ENCODE measurements at places on chromosomes 6 and 20.

GRCh38 chr6:143695130-143695968, 17.6 kb downstream of the PHACTR2 start:
- no peak for DNase-seq

GRCh38 chr20:34334654-34335407, 28.2 kb upstream of the ITCH start:
- no peak for DNase-seq

DNA sequence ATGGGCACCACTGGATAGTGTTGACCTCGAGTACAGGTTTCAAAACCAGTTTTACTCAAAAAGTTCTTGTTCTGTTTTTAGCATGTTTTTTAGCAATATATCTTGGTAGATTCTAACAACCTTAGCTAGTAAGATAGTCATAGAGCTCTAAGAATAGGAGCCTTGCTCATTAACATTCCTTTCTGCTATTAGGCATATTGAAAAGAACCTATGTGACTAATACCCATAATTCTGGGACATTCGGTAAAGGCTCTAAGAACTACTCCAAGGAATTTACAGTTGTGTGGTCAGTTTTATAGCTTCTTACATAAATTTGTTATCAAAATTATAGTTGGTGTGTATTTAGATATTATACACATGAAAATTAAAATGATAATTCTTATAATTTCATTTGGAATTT, 11.6 kb downstream of the SLC9A8 start:
- DNase-seq: no peak

GRCh38 chr6:158751224-158751623, 67.9 kb downstream of the EZR start:
- DNase-seq: no peak

DNA sequence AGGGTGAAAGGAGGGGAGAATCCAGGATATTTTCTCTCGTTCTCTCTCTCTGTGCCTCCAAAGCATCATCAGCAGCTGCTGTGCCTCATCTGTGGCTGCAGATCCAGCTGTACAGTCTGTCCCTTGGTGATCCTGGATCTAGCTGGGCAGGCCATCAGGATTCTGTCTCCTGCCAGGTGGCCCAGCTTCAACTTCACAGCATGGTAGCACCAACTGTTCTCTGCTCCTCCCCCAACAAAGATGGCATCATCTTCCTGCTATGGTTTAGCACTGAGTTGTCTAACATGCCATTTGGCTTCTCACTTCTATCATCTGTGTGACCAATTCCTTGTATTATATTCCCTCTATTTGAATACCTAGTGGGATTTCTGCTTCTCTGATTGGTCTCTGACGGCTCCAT, 28.6 kb upstream of the ARFGEF2 start:
- no peak for DNase-seq

GRCh38 chr6:111269401-111269970, 182.2 kb downstream of the SLC16A10 start:
- DNase-seq: no peak

- DNase-seq: peak; percentile 1
These were observed 168.0 kb downstream of the HDGFL1 start for GRCh38 chr6:22737331-22737730.

DNA sequence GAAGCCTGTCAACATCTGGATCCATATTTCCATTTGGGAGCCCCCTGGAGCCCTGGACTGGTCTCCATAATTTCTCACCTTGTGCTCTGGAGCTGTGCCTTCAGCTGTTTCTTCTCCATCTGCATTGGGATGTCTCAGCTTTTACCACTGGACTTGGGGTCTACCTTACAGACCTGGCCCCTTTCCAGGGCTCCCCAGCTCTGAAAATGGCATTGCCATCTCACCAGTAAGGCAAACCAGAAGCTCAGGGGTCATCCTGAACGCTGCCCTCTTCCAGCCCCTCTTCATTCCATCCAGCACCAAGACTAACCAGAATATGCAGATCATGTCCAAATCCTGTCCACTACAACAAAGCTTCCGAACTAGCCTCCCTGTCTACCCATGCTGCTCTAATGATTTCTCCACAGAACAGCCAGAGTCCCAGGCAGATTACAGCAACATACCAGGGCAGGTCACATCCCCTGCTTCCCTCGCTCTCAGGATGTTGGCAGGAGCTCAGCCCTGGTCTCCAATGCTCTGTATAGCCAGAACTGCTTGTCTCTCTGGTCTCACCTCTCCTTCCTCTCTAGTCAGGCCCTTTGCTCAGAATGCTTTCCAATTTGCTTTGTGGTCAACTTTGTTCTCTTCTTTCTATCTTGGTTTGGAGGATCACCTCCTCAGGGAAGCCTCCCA, 17.7 kb upstream of the NNAT start:
- no peak for DNase-seq

DNA sequence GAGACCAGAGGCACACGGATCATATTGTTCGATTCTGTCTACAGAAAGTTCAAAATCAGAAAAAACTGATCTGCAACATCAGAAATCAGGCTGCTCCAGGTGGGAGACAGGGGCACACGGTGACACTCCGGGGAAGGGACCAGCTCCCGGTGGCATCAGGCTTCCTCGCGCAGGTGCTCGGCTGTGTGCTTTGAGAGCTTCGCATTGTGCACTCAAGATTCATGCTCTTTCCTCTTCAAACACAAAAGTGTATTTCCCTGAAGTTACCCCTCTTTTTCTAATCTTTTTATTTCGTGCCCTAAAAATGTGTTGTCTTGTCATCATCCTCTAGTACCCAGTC, 108.1 kb downstream of the DLL1 start:
- no peak for DNase-seq

DNA sequence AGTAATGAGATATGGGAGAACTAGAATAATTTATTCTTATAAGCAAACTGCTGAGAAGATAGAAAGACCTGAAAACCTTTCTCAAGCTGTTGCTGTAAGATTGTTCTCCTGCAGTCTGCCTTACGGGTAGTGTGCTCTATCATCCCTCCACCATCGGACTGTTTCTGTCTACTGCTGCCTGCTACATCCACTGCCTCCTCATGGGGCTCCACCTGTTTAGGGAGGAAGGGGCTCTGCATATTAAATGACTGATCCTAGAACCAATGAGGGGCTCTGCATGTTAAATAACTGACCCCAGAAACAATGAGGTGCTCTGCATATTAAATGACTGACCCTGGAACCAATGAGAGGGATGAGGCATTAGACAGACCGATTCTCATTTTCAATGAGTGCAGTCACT, 654.6 kb downstream of the KIF16B start:
- DNase-seq: no peak

GRCh38 chr6:156897907-156898531, 120.8 kb downstream of the ARID1B start:
- DNase-seq: no peak

- DNase-seq: no peak
These were observed 35.1 kb upstream of the KCNG1 start for GRCh38 chr20:51058017-51058416.

- no peak for DNase-seq
These were observed 91.3 kb downstream of the AKAP7 start for GRCh38 chr6:131226459-131227157.

GRCh38 chr6:168025831-168026710, 28.6 kb downstream of the KIF25 start:
- no peak for DNase-seq

DNA sequence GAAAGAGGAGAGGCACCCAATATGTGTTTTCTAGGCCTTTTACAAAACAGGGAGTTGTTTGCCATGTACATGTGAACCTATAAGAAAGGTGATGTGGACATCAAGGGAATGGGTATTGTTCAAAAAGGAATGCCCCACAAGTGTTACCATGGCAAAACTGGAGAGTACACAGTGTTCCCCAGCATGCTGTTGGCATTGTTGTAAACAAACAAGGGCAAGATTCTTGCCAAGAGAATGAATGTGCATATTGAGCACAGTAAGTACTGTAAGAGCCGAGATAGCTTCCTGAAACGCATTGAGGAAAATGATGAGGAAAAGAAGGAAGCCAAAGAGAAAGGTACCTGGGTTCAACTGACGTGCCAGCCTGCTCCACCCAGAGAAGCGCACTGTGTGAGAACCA, 13.1 kb downstream of the QRSL1 start:
- DNase-seq: no peak

DNA sequence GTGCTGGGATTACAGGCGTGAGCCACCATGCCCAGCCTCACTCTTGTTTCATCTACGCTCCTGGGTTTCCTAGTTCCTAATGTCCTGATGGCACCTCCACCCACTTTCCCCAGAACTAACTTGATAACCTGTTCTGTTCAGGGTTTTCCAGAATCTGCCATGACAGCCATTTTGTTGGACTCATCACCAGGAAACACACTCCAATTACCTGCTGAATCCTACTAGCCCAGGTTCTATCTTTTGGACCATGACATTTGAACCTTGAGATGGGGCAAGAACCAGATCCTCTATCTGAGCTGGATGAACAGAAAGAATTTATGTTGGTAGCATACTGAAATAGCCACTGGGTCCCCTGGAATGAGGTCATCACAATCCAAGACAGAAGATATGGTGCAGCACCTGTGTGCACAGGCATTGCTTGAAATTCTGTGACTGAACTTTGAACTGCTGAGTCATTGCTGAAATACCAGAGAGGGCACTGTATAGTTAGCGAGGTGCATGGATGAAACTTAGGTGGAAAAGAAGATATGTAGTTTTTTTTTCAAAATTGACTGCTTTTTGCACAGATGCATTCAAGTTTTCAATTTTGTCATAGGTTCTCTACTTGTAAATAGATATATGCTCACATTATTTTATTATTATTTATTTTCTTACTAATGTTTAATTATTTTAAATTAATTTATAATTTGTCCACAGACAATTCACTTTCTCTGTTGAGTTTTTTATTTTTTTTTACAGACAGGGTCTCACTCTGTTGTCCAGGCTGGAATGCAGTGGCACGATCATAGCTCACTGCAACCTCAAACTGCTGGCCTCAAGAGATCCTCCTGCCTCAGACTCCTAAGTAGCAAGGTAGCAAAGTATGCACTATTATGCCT, 42.8 kb upstream of the TASP1 start:
- DNase-seq: no peak

- no peak for DNase-seq
These were observed 279.6 kb downstream of the ADGB start for GRCh38 chr6:146878168-146878951.

DNA sequence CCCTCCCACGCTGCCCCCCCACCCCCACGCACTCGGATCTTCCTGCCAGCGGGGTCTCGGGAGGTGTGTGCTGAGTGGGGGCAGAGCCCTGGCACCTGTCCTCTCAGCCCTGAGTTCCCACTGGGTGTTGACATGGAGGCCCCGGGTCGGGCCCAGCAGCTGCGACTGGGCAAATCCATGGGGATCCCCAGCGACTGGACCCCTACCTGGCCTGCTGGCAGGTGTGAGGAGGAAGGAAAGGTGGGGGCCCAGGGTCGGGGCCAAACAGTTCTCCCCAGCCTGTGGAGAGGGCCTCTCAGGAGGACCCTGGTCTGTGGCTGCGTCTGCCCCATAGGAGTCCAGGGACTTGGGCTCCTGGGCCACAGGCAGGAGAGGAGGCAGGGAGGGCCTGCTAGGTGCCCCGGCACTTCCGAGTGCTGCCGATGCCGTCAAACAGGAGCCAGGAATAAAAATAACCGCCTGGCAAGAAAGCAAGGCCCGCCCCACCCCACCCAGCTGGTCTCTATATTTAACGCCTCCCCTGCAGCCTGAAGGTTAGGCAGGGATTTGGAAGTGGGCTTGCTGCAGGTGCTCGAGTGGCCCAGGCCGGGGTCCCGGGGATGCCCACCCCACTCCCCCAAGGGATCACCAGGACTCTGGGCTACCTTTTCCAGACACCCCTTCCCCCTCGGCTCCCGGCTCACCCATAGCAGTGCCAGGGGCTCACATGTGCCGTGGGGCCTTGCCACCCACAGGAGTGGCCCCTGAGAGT, 1.4 kb upstream of the EEF1A2 start:
- DNase-seq: no peak

- DNase-seq: no peak
These were observed 42.3 kb downstream of the QRSL1 start for GRCh38 chr6:106671651-106672050.

GRCh38 chr6:75815756-75816155, 66.7 kb downstream of the MYO6 start:
- no peak for DNase-seq

DNA sequence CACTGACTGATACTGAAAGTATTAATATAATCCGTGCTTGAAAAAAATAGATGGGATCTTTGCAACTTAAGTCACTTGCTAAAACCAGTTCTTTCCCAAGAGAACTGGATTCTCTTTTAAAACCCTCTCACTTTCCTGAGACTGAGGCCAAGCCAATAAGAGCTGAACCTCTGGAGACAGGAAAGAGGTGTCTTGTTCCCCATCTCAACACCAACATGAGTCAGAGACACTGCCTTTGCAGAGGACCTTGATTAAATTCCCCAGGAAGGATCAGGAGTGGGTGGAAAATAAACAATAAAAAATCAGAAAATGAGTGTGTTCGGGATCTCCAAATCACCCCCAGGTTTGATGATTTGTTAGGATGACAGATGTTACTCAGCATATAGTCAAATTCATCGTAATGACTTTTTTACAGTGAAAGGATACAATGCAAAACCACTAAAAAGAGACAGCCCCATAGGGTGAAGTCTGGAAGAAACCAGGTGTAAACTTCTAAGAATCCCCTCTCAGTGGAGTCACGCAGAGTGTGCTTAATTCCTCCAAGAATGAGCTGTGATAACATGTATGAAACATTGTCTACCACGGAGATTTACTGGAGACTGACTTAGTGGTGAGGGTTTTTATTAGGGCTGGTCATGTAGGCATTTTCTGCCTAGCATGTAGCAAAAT, 122.8 kb upstream of the BEND3 start:
- no peak for DNase-seq

GRCh38 chr6:41815587-41815986, 28.1 kb downstream of the TOMM6 start:
- no peak for DNase-seq

- no peak for DNase-seq
These were observed 37.7 kb downstream of the KIF25 start for GRCh38 chr6:168035098-168035660.

- no peak for DNase-seq
These were observed 20.7 kb upstream of the TBC1D22B start for GRCh38 chr6:37236921-37237320.

DNA sequence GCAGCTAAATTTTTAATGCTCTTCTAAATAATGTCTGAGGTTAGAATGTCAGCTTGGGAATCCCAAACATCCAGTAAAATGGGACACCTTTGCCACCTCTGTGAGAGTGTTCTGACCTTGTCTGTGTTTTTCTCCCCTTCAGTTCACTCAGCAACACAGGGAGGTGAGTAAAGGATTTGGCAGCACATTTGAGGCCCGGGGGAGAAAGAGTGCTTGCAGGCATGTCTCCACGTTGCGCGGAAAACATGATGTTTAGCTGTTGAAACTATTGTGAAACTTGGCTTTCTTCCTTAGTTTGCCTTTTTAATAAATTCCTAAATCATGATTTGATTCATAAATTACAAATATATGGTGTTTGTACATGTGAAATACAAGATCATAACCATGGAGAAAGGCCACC, 707.8 kb upstream of the FLRT3 start:
- DNase-seq: no peak

DNA sequence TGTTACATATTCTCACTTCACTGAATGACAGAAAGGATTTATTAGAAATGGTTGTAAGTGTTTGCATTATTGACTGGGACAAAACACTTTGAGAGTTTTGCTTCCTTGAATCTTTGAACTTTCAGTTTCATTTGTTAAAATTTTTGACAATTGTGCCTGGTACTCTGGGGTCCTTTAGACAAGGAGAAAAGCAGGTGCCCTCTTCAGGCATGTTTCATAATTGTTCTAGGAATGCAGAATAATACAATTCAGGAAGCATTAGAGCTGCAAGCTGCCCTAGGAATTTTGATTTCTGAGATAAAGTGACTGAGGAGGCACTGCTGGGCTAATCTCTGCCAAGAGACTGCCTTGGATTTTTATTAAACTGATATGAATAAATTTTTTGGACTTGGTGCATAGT, 49.7 kb downstream of the TOP1 start:
- DNase-seq: peak; percentile 66
